AG04450 (cell line): ENCODE measurements at places on chromosomes 7 and 10.

DNA sequence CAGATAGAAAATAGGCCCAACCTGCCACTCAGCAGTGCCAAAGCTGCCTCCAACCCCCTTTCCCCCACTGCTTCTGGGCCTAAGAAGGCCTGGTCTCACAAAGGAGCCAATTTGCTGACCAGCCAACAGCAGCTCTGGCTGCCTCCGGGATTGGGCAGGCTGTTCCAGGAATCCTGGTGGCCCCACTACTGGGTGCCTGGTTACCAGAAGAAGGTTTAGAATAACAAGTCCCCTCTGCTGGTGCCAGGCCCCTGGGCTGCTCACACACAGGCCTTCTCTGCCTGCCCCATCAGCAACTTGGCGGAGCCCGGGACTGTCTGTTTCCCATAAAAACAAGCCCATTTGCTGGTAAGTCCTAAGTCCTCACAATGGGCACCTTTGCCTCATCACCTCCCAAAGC lies 1.2 kb downstream of the PHKG1 start:
- no peak for DNase-seq

DNA sequence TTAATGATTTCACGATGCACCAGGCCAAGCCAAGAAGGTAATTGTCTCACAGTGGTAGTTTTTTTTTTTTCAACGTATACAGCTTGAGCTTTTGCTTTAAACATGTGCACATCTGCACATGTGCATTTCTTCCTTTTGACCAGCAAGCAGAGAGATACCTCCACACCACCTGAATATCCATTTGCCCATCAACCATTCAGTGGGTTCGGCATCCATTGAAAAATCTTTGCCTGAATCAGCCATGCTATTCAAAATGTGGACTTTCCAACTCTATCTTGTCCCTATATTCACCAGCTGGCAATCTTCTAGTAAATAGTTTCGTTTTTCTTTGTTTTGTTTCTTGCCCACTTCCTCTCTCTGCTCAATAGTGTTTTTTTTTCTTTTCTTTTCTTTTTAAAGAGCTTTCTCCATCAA lies 7.7 kb upstream of the TRA2A start:
- DNase-seq: no peak

- no peak for DNase-seq
Observed at GRCh38 chr7:143258831-143259230, 4.4 kb upstream of the GSTK1 start.

- no peak for DNase-seq
Observed at GRCh38 chr7:132878204-132878919, 203.5 kb downstream of the CHCHD3 start.

GRCh38 chr10:125982260-125982948 lies 86.0 kb downstream of the FANK1 start:
- DNase-seq: peak; percentile 23
